ENCODE measurements at places on chromosomes 12 and 14.

GRCh38 chr12:52239767-52240166 lies 6.7 kb downstream of the KRT7 start:
- DNase-seq, result no peak

DNA sequence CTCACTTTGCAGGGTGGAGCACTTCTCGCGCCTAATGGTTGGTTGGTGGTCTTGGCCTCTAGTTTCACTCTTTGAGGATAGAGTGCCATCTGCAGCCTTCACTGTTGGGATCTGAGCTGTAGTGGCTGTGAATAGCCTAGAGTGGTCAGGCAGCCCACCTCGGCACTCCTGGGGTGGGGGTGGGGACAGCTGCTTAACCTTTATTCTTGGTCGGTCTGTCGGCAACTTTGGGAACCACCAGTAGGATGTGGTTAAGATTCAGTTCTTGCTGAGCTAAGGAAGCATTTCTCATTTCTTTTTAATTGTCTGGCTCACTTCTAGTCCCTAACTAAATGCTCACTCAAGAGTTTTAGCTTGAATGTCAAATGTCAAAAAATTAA lies 21.1 kb downstream of the TMBIM6 start:
- DNase-seq, result no peak

DNA sequence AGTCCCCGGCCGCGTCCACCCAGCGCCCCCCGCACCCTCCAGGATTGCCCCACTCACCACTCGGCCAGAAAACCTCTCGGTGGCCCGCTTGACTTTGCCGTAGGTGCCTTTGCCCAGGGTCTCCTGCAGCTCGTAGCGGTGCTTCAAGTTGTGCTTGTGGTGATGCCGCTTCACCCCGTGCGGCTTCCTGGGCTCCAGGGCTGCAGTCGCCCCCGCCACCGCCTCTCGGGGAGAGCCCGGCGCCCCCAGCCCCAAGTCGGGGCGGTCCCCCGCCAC lies 459 bp downstream of the NUAK1 start:
- no peak for DNase-seq

DNA sequence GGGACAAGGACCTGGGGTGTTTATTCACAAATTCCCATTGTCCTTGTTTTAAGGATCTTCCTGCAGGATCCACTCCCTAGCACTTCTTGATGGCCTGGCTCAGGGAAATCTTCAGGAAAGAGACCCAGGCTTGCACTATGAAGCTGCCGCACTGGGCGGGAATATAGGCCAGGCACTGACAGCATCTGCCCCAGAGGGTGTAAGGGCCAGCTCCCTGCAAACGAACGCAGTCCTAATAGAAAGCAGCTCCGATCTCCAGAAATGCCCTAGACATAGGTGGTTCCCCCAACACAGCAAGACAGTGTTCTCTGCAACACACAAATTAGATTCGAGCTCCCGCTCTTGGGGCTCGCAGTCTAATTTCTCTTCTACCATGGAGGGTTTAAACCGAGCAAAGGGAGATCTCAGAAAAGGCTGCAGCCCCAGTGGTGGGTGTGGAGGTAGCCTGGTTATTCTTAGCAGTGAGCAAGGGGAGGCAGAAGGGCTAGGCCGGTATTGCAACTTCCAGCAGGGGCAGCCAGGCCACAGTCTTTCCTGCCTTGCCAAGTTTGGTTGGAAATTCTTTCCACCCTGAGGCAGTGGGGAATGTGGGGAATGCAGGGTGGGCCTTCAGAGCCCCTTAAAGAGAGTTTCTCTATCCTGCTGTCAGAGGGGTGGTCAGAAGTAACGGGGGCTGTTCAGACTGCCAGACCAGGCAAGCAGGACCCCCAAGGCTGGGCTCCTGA lies 16.1 kb upstream of the WSCD2 start:
- DNase-seq, result no peak

DNA sequence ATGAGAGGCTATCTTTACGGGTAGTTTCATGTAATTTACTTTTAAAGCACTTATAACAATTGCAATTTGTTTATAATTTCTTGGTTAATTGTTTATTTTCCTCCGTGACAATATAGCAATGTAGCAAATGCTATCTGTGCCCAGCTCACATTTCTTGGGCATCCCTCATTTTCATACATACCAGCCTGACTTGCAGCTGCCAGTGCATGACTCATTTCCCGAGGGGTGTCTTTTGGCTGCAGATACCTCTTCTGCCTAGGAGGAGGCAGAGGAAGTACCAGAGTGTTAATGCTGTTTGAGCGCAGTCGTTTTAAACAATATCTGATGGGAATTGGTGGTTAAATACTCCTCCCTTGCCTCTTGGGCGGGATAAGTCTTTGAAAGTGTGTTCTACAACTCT lies 104.2 kb upstream of the ABCD2 start:
- DNase-seq, result no peak

DNA sequence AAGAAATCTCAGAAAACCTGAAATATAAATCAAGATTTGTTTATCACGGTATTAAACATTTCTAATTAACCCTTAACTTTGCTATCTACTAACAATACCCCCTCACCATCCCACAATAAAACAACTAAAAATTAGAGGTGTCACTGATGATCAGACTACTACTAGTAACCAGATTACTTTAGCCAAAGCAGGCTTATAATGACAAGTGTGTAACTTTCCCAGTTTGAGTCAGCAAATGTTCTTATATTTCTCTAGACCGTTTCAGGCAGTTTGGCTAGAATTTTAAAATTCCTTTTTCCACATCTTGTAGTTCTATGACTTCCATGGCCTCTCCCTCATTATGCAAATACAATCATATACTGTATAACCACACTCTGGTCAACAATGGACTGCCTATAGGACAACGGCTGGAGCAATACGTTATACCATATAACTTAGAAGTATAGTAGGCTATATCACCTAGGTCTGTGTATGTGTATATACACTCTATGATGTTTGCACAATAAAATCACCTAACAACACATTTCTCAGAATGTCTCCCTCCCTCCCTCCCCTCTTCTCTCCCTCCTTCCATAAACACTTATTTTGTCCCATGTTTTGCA lies 102.1 kb downstream of the DENND5B start:
- no peak for DNase-seq

GRCh38 chr14:103628684-103629502 lies at the start of gene KLC1:
Gene KLC1 (plus strand): TSS chr14:103629211. CDS start chr14:103654565, 25,354 bp downstream.
- no peak for DNase-seq

GRCh38 chr12:12720052-12720451 lies 2.9 kb downstream of the CDKN1B start:
- no peak for DNase-seq

- no peak for DNase-seq
These were observed 71.5 kb upstream of the ARID2 start for GRCh38 chr12:45658020-45658419.

DNA sequence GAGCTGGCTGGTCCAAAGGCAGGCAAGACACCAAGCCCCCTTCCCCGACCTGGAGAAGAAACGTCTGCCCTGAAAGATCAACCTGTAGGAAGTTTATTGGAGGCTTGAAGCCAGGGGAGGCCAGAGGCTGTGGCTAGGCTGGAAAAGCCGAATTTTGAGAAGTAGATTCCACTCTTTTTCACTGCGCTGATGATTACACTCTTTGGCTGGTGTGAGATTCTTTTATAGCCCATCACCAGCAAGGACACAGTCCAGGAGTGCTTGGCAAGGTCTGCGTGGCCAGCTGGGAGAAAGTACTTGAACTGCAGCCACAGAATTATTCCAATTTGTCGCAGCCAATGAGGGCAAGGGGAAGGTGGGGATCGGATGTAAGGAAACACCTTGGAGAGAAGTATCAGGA lies 45.0 kb downstream of the SYNE3 start:
- DNase-seq, result no peak

- DNase-seq, result no peak
These were observed 33.2 kb upstream of the KCNH3 start for GRCh38 chr12:49505672-49506071.

- no peak for DNase-seq
These were observed 194.8 kb downstream of the LRIG3 start for GRCh38 chr12:58725400-58726105.

DNA sequence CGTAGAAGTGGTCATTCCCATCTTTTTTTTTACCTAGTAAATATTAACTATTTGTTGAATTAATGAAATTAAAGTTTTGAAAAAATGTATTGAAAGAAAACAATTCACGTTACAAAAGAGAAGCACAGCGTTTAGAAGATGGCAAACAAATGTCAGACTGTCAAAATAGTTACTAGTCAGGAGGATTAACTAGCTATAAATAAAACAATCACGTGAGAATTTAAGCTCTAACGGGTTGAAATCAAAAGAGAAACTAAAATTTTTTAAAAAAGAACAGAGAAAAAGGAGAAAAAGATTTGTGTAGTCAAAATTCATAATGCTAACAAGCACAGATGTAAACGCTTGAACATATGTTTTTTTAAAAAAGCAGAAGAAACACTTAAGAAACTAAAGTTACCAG lies 26.4 kb downstream of the DDHD1 start:
- DNase-seq, result no peak

DNA sequence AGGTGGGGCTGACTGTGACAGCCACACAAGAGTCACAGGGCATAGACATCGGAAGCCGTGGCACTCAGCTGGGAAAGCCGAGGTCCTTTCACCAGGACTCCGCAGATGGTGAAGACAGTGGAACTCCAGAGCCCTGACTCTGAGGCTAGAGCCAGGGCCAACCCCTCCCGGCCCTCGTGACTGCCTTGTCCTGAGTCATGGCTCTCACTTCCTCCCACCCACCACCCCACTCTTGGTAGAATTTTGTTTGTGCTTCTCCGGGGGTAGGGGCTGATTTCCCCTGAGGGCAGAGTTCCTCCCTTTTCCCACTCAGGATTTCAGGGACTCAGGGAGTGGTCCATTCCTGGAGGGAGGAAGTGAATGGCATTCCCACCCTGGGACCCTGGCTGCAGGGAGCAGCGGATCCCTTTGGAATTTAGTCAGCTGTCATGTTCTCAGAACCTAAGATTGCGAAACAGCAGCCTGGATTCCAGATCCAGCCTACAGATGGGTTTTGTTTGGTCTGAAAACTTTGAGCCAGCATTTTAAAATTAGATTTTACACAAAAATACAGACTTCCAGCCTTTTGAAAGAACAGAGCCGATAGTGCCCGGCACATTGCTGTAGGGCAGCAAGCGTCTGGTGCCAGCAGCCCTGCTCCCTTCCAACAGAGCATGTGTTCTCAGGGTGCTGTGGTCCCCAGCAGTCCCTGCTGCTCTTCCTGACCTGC lies 50.7 kb downstream of the TPCN1 start:
- no peak for DNase-seq

DNA sequence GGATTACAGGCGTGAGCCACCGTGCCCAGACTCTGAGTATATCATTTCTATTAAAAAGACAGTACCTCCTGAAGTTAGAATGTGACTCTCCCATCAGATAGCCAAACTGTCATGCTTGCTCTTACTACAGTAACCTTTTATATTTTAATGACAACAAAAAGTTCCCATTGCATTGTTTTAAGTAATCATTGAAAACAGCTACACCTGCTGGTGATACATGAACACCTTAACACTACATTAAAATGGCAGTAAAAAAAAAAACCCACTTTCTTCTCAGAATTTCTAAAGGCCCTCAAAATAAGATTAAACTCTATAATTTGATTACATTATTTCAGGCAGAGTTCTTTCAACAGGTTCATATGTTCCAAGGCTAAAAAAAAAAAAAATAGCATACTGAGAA lies 76.7 kb downstream of the SH2B3 start:
- no peak for DNase-seq

- DNase-seq, result no peak
These were observed 32.1 kb downstream of the BAZ1A start for GRCh38 chr14:34843011-34843554.

DNA sequence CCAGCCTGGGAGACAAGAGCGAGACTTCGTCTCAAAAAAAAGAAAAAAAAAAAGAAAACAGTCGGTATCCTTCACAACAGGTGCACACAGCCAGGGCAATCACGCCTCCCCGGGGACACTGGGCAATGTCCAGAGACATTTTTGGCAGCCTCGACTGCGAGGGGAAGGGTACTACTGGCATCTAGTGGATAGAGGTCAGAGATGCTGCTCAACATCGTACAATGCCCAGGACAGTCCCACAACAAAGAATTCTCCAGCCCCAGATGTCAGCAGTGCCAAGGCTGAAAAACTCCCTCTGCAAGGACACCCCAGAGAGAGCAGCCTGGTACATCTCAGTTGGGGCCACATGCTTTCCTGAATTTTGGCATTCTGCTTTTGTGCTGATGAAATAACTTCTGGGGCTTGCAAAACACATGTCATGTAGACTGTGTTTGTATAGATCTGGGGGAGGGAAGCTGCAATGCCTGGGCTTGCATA lies 21.5 kb downstream of the ALDH2 start:
- DNase-seq, result no peak

- DNase-seq, result no peak
These were observed 34.4 kb downstream of the PPTC7 start for GRCh38 chr12:110548678-110549077.

DNA sequence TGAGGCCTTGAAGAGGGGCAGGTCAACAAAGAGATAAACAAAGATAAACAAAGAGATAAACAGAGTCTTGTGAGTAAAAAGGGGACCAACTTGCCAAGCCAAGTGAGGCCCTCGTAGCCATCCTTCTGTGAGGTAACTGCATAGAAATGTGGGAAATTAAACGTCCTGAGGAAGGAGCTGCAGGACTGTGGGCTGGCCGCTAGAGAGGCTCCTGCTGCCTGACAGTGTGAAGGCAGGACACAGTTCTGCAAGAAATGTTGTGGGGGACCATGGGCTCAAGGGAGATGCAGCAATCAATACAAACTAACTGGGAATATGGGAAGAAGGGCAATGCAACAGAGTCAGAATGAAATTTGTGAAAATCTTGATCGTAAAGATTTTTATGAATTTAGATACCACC lies 91.9 kb downstream of the SLC8A3 start:
- DNase-seq, result no peak

GRCh38 chr12:96051756-96052485 lies 16.5 kb upstream of the LTA4H start:
- DNase-seq, result no peak

DNA sequence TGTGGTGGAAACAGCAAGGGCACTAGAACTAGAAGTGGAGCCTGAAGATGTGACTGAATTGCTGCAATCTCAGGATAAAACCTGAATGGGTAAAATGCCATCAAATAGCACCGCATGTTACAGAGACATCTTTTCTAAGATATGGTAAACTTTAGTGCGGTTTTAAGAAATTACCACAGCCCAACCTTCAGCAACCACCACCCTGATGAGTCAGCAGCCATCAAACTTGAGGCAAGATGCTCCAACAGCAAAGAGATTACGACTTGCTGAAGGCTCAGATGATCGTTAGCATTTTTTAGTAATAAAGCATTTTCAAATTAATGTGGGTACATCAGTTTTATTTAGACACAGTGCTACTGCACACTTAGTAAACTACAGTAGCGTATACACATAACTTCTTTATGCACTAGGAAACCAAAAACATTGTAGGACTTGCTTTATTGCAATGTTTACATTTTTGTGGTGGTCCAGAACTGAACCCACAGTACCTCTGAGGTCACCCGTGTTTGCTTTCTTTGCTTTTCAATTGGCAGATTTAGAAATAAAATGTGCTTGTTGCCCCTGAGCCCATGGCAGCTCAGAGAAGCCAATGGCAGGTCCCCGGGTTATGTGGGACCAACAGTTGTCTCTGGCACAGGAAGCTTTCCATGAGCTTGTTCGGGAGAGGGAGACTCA lies 15.9 kb downstream of the GOLGA3 start:
- no peak for DNase-seq

GRCh38 chr12:121438905-121439304 lies 39.0 kb downstream of the RNF34 start:
- no peak for DNase-seq
